ENCODE measurements at places on chromosomes 1 and 21. TPM values are rescaled to one million over a fixed set of nuclear protein-coding genes. Genes with fewer than 3 reads are reported as not detected.

The PPFIA4 gene
- total RNA-seq: 0.54 TPM

The TSPEAR gene
- total RNA-seq: not detected

The DNAJB4 gene
- total RNA-seq: 36.7 TPM

The PLA2G2A gene
- total RNA-seq: not detected

The DDR2 gene
- 0.32 TPM for total RNA-seq

The HCN3 gene
- 4.6 TPM for total RNA-seq

The TDRD5 gene
- total RNA-seq: 0.03 TPM

The LENEP gene
- total RNA-seq: not detected

The SELE gene
- total RNA-seq: not detected

The HSD3B1 gene
- not detected for total RNA-seq

The TTC24 gene
- not detected for total RNA-seq

The S100A14 gene
- 0.23 TPM for total RNA-seq

The CYP4Z1 gene
- total RNA-seq: not detected

The PPM1J gene
- 0.79 TPM for total RNA-seq

Measured in A549 treated with AZD2906 at 1 μM for 4 hours (cell line).